Smooth muscle cell of the brain vasculature (primary cell): ENCODE measurements at places on chromosomes 1 and 21.

DNA sequence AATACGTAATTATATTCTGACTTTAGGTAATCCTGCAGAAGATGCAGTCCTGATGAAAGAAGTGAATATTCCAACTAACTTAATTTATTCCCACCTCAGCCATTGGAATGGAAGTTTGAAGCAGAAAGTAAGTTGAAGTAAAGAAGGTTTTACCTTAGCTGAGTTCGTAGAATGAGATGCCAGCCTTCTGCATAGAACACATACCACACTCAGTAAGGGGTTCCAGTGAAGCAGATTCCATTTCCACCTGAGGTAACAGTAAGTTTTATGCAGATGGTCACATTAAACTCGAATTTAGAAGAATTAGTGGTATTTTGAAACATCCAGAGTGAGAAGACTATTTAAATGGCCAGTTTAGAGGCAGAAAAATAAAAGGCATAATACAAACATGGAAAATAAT is 20.2 kb downstream of the RBM11 start:
- DNase-seq = no peak

DNA sequence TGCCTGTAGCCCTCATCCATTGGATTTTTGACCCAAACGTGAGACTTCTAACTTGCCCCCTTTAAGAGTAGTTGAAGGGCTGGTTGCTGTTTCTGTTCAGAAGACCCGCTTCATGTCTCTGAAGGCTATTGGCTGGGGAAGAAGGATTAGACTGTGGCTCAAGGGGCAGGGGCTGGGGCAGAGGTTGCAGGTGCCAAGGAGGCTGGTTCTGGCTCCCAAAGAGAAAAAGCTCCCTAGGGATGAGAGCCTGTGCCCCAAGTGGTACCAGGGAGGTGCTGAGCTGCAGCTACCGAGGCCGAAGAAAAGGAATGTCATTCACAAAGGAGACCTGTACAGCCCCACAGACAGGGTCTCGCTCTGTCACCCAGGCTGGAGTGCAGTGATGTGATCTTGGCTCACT is 5.8 kb downstream of the WNT3A start:
- DNase-seq = no peak

GRCh38 chr1:206734499-206735142 is 36.0 kb upstream of the IL19 start:
- no peak for DNase-seq

- no peak for DNase-seq
Measured at GRCh38 chr1:194903524-194903923, 1704.7 kb downstream of the KCNT2 start.

- no peak for DNase-seq
Measured at GRCh38 chr1:65001231-65001792, 35.0 kb upstream of the JAK1 start.

DNA sequence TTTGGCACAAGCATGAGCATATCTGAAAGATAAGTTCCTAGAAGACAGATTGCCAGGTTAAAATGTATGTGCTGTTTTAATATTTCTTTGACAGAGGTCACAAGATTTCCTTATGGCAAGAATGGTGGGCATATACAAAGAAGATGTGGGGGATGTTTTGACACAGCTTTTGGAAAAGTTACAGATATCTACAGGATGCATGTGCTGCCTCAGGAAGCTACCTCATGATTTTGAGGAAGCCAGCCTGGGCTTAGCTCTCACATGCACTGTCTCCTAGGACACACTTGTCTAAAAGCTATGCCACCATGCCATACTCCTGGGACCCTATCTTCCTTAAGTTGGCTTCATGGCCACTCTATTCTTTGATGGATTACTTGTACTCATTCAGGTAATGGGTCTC is 99.9 kb downstream of the C1orf94 start:
- no peak for DNase-seq

- no peak for DNase-seq
Measured at GRCh38 chr21:41560661-41561158, 52.8 kb upstream of the TMPRSS2 start.

- no peak for DNase-seq
Measured at GRCh38 chr21:43361127-43361492, 65.8 kb downstream of the SIK1 start.

GRCh38 chr1:64228167-64228957 is 24.9 kb downstream of the UBE2U start:
- no peak for DNase-seq

GRCh38 chr1:21703318-21703963 is 34.3 kb upstream of the RAP1GAP start:
- no peak for DNase-seq

- no peak for DNase-seq
Measured at GRCh38 chr1:89088572-89088971, 23.6 kb upstream of the GBP1 start.

- DNase-seq = no peak
Measured at GRCh38 chr1:18557621-18558465, 72.8 kb upstream of the PAX7 start.

DNA sequence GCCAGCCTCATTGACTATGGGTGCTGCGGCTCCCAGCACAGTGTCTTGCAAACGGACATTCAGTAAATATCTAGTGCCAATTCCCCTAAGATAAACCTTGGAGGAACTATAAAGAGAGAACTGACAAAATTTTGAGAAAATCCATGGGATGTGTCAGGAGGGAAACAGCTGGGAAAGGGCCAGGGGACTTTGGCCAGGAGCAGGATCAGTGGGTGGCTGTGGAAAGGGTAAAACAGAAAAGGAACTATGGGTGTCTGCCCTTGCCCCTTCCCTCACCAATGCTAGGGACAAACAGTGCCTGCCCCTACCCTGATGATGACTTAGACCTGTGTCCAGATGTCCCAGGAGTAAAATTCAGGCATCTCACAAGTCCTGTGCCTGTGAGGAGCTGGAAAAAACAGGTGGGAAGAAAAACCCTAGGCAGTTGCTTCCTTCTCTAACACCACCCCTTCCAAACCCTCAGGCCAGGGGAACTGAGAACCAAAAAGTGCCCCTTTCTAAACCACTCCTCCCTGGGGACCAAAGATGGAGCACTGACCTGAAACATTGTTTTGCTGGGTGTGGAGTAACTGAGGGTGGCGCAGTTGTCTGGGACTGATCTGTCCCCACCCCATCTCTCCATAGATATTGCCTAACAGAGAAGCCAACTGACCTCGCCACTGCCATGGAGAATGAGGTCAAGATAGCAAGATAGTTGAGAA is 22.1 kb upstream of the IFNAR2 start:
- DNase-seq = no peak

DNA sequence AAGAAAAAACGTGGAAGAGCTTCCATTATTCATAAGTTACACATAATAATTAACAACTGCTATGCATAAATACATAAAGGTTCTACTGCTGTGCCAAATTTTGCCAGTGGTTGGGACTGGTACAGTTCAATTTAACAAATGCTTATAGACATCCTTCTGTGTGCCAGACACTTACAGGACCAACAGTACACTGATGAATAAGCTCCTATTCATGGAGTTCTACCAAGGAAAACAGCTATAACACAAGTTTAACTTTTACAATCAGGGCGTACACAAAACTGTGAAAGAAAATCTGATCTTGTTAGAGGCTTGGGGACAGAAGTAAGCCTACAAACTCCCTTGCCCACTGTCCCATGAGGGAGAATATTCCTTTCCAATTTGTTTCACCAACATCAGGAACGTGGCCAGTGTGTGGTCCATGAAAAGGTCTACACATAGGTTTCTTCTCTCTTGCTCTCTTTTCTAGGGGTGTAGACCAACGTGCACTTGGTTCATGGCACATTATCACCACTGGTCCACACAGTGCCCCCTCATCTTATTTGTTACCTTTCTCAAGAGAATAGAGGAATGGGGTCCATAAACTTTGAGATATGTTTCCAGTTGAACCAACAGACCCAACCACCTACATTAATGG is 10.1 kb downstream of the NRIP1 start:
- no peak for DNase-seq

GRCh38 chr1:230299191-230300006 is 126.7 kb downstream of the PGBD5 start:
- DNase-seq = no peak

DNA sequence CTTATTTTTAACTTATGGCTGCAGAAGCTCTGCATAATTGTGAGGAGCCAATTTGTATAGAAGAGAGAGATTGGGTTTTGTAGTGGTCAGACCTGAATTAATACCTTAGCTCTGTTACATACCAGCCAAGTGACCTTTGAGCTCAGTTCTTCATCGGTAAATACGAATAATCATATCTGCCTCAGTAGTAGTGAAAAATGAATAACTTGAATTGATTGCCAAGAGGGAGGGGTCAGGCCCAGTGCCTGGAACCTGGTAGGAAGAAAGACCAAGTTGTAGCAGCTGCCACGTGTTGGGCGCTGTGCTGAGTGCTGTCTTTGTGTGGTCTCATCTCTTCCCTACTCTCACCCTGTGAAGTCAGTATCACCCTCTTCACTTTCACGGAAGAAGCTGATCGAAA is 247.5 kb downstream of the PBX1 start:
- no peak for DNase-seq

DNA sequence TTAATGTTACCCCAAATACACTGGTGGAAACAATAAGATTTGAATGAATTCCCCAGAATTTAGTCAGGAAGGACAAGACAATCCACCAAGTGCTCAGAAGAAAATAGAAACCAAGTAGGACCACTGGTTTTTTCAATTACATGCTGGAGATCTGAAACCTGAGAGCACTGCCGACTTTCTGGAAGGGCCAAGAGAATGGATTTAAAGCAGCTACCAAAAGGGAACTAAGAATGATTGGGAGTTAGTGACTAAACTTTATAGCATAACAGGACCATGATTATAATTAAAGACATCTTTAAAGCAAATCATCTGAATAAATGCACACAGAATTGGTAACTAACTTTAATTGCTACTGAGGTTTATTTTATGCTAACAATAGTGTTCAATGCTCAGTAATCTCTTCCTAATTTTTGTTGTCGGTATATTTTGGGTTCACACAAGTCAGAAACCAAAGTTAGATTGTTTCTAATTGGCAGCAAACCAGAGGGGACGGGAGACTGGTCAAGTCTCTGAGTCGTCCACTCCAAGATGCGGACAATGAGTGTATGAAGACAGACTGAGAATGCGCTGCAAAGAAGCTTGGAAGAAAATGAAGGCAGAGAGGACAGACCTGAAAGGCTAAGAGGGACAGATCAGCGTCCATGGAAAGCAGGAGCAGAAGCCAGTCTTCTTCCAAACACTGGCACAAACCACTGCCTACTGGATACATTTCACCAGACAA is 2.3 kb upstream of the RGS13 start:
- DNase-seq = no peak

DNA sequence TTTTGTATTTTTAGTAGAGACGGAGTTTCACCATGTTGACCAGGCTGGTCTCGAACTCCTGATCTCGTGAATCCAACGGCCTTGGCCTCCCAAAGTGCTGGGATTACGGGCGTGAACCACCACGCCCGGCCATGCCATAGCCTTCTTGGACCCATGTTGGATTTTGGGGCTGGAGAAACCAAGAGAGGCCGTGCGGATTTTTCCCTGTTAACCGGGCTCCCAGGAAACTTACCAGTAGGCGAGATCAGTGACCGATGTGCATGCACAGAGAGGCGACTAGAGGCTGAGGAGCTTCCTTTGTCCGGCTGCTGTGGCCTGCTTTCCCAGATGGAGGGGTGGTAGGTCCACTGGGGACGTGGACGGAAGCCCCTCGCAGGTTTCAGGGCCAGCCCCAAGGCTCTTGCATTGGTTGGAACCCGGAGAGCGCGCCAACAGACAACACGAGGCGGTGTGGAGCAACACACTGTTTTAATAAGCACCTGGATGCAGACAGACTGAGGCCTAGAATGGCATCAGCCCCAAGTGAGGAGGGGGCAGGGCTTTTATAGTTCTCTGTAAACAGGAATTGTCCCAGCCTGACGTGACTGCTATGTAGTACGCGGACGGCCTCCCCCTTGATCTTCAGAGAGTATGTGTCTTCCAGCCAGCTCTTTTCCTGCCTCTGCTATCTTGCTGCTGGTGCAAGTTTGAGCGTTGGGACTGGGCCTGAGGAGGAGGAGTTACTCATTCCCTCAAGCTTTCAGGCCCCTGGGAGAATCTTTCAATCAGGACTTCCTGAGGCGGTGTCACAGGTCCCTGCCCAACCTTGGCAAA is at the start of gene ERVH48-1:
Gene ERVH48-1 (minus strand): TSS at position 517 of the 813 bp plus-strand sequence. CDS start 6,624 bp downstream, outside the sequence.
- DNase-seq = no peak

GRCh38 chr1:224996266-224996665 is 66.8 kb downstream of the DNAH14 start:
- no peak for DNase-seq

DNA sequence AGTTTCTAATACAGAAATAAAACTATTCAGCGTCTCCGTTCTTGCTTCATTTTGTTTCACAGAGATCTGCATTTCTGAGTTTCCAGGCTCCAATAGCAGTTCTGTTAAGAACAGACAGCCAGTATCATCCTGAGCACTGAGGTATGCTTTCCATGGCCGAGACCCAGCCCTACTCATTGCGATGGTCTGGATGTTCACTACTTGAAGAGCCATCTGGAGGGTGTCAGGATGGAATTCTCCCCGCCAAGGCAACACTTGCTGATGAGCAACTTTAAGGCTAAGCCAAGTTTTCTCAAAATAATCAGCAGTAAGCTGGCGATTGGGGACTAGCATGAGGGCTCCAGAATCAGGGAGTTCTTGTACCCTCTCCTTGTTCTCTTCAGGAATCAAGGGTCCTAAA is 7.7 kb upstream of the BCL2L15 start:
- DNase-seq = no peak

GRCh38 chr1:225543350-225543749 is 109.6 kb downstream of the ENAH start:
- DNase-seq = no peak
